ENCODE measurements at places on chromosomes 4 and X.

DNA sequence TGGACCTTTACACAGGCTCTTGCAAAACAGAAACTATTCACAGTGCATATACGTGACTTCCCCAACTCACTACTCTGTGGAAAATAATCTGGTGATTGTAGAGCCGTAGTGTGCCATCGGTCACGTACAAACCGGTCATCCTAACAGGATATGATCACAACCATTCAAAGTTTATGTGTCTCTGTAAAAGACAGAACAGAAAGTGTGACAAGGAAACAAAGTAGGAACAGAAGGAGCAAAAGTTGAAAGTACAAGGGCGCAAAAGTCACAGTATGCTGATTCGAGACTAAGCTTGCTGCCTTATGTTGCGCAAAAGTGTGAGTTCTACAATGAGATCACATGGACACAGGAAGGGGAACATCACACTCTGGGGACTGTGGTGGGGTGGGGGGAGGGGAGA is 18.6 kb downstream of the MEPE start:
- no peak for DNase-seq

DNA sequence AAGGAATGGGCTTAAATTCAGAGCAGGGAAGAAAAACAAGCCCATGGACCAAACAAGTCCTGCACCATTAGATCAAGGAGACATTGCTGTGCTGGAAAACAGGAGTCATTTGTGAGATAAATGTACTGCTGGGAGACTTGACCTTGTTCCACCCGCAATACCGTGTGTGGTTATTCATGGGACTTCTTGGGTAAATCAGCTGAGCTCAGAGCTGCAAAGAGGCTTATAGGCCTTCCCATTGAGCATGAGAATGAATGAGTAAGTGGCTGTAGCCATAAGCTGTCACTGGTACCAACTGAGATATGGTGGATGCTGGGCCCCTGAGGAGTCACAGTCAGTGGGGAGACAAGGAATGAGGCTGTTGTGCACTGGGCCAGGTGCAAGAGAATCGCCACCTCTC is 2.3 kb upstream of the CYTL1 start:
- no peak for DNase-seq

GRCh38 chr4:8437281-8437680 is 3.2 kb downstream of the ACOX3 start:
- DNase-seq: no peak

- no peak for DNase-seq
Measured at GRCh38 chr4:108965016-108965415, 202.2 kb upstream of the ETNPPL start.

GRCh38 chr4:31204874-31205273 is 484.7 kb downstream of the PCDH7 start:
- no peak for DNase-seq

DNA sequence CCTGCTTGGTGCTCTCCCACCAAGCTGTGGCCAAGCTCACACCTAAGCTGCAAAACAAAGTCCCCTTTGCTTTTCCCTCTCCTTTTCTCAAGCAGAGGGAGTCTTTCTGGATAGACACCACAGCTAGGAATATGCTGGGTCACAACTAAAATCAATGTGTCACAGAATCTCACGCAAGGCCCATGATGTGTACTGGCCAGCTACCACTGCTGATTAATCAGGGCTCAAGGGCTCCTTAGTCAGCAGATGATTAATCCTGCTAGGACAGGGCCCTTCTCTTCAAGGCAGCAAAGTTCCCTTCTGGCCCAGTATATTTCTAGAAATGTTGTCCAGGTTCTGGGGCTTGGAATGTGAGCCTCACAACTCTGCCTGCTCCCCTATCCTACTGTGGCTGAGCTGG is 32.0 kb upstream of the TENT5D start:
- no peak for DNase-seq
